ENCODE measurements at places on chromosomes 5 and 9. TPM values are rescaled to one million over a fixed set of nuclear protein-coding genes. Genes with fewer than 3 reads are reported as not detected.

DNA sequence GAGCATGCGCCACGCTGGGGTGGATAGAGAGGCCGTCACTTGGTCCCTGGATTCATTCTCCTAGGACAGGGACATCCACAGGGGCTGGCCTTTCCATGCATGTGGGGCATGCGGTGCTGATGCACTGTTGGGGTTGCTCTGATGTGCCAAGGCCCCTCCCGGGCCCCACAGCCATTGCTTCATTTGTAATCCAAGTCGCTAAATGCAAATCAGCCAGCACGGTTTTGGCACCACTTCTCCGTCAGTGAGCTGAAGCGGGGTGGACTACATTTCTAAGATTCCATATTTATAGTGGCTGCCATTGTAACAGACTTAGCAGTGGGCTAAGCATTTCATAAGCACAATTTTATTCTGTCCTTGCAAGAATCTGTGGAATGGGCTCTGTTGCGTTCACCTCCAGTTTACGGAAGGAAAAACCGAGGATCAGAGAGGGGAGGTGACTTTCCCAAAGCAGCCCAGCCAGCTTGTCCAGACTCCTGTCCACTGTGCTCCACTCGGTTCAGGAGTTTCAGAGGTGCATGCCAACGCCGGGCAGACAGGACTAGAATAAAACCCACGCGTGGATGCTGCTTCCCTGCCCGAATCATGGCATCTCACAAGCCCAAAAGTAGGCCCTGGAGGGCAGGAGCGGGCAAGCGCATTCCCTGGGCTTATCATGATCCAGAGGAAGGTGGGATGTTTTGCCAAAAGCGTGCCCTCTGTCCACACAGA, 102.6 kb upstream of the COL5A1 start:
- H3K4me1 ChIP-seq = peaks cover 55% of the 10 kb centered on the region
- H3K4me3 ChIP-seq = no peak overlapping the region
- H3K36me3 ChIP-seq = no peaks in the 10 kb centered on the region

GRCh38 chr5:458547-459353, 15.8 kb downstream of the EXOC3 start:
- H3K36me3 ChIP-seq = peaks cover 61% of the 10 kb centered on the region
- H3K4me1 ChIP-seq = peaks cover 25% of the 10 kb centered on the region
- peak overlapping the region; percentile 24 for H3K27ac ChIP-seq
- no peak overlapping the region for H3K4me3 ChIP-seq
- no peaks in the 10 kb centered on the region for H3K27me3 ChIP-seq

GRCh38 chr5:50697739-50698138, 31.3 kb downstream of the PARP8 start:
- H3K36me3 ChIP-seq = no peaks in the 10 kb centered on the region
- H3K4me3 ChIP-seq = no peak overlapping the region
- H3K27me3 ChIP-seq = no peaks in the 10 kb centered on the region
- peaks cover 12% of the 10 kb centered on the region for H3K4me1 ChIP-seq
- no peak overlapping the region for H3K27ac ChIP-seq

- H3K4me1 ChIP-seq = no peaks in the 10 kb centered on the region
- DNase-seq = no peak
- no peaks in the 10 kb centered on the region for H3K36me3 ChIP-seq
- no peak overlapping the region for H3K27ac ChIP-seq
- H3K4me3 ChIP-seq = no peak overlapping the region
These were observed 902.3 kb downstream of the EFNA5 start for GRCh38 chr5:106768392-106768791.

GRCh38 chr5:132207778-132208177, 19.9 kb downstream of the P4HA2 start:
- no peak overlapping the region for H3K27ac ChIP-seq
- H3K4me3 ChIP-seq = no peak overlapping the region
- H3K27me3 ChIP-seq = no peaks in the 10 kb centered on the region
- peaks cover 49% of the 10 kb centered on the region for H3K36me3 ChIP-seq
- peaks cover 13% of the 10 kb centered on the region for H3K4me1 ChIP-seq

DNA sequence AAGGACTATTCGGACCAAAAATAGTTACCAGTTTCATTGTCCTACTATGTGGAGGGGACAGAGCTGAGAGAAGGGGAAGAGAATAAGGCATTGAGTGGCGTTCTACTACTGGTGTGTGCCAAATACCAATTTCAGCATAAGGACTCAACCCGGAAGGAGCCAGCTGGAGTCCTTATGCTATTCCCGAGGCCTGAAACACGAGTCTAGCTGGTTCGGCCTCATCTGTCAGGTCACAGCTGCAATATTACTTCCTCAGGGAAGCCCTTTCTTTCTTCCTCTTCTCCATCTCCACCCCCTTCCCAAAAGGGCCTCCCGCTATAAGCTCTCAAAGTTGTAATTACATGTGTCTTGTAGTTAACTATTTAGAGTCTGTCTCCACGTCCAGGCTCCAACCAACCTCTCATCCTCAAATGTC, 20.5 kb upstream of the FER start:
- H3K27ac ChIP-seq = peak overlapping the region; percentile 89
- H3K36me3 ChIP-seq = no peaks in the 10 kb centered on the region
- no peaks in the 10 kb centered on the region for H3K27me3 ChIP-seq
- peak overlapping the region; percentile 71 for H3K4me3 ChIP-seq
- no peak for DNase-seq

The PRUNE2 gene
- total RNA-seq = 75.6 TPM
